Activated CD4-positive, alpha-beta T cell treated with anti-CD3 and anti-CD28 coated beads, Interleukin-2, amount 50 U/mL, for 4 hours (primary cell): ENCODE measurements at places on chromosomes 13 and 19.
A peak's percentile ranks its signal among the peaks of the same experiment; 100 is the strongest.

DNA sequence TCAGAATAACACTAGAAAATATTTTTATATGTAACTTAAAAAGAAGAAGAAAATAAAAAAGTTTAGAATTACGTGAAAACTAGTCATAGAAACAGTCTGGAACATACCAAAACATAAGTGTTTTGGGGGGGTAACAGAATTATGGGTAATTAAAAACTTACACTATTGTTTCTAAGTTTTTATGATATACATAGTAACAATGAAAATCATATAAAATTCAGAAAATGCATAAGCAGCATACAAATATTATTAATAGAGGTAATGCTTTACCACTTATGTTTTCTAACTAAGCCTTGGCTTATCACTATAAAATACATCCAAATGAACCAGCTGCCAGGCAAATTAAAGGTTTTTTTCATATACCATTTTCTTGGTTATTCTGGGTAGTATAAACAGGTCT lies 14.9 kb downstream of the ESD start:
- no peak for DNase-seq

DNA sequence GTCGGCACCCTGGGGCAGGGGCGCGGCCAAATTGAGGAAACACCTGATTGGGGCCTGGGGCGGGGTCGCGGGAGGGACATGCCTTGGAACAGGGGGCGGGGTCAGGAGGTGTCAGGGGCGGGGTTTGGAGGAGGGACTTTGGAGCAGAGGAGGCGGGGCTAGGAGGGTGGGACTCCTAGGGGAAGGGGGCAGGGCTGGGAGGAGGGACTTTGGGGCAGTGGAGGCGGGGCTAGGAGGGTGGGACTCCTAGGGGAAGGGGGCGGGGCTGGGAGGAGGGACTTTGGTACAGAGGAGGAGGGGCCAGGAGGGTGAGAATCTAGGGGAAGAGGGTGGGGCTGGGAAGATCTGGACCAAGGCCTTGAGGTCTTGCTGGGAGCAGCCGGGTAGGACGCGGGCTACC lies 21.9 kb downstream of the GRIN2D start:
- DNase-seq: peak; percentile 62

- peak; percentile 87 for DNase-seq
These were observed 1.2 kb upstream of the INAFM1 start for GRCh38 chr19:47273313-47274070.

GRCh38 chr13:24243302-24243701 lies 66.1 kb upstream of the C1QTNF9 start:
- DNase-seq: no peak

- no peak for DNase-seq
These were observed 8.2 kb upstream of the ERFL start for GRCh38 chr19:41936416-41936850.

GRCh38 chr19:13381827-13382632 lies 124.2 kb downstream of the CACNA1A start:
- DNase-seq: no peak
